ENCODE measurements at places on chromosomes 3 and 15. TPM values are rescaled to one million over a fixed set of nuclear protein-coding genes. Genes with fewer than 3 reads are reported as not detected.

Gene IP6K2
- total RNA-seq: 30.2 TPM

Gene VPS8
- 60.1 TPM for total RNA-seq

Gene DUOX2
- total RNA-seq: 0.05 TPM

Gene CD200
- total RNA-seq: 1.3 TPM

Gene POPDC2
- total RNA-seq: 586 TPM

Gene UBE2E1
- total RNA-seq: 66.0 TPM

Gene CYP11A1
- 0.55 TPM for total RNA-seq

Gene KNG1
- 0.37 TPM for total RNA-seq

Gene PLD1
- 75.1 TPM for total RNA-seq

Gene SERP1
- 23.0 TPM for total RNA-seq

Gene MAP6D1
- total RNA-seq: 2.3 TPM

Gene NMD3
- total RNA-seq: 64.6 TPM

Gene LSAMP
- 19.9 TPM for total RNA-seq

Gene RNF111
- 23.1 TPM for total RNA-seq

Gene ACTRT3
- total RNA-seq: 0.72 TPM

Gene ACTC1
- total RNA-seq: 14,086 TPM

Gene LYZL4
- not detected for total RNA-seq

Gene ZBTB47
- 90.5 TPM for total RNA-seq

Gene TM6SF1
- total RNA-seq: 6.5 TPM

Gene IQCF5
- total RNA-seq: not detected

Gene ERICH6
- not detected for total RNA-seq

Gene SNX22
- total RNA-seq: 5.6 TPM

Gene A4GNT
- total RNA-seq: not detected

Gene AADAC
- 0.35 TPM for total RNA-seq

Gene ROPN1
- not detected for total RNA-seq

Gene AMIGO3
- total RNA-seq: not detected

Gene THAP10
- 4.7 TPM for total RNA-seq

Gene FBXW12
- total RNA-seq: not detected

Gene UCN2
- total RNA-seq: 0.17 TPM

Gene CD80
- total RNA-seq: not detected

Gene RUBCN
- 17.8 TPM for total RNA-seq

Gene KIF7
- 2.2 TPM for total RNA-seq

Gene PRTG
- 0.77 TPM for total RNA-seq

Gene MYO9A
- total RNA-seq: 29.7 TPM

Gene FAM107A
- total RNA-seq: 78.0 TPM

Gene C15orf62
- not detected for total RNA-seq

Gene IL17RC
- 36.0 TPM for total RNA-seq

Gene CLDN11
- total RNA-seq: 4.2 TPM

Gene ST8SIA2
- total RNA-seq: 3.0 TPM

Gene KLF15
- total RNA-seq: 28.5 TPM

All from left ventricle myocardium superior (tissue), 1 donor.